ENCODE measurements at places on chromosomes 7 and 10. TPM values are rescaled to one million over a fixed set of nuclear protein-coding genes. Genes with fewer than 3 reads are reported as not detected.

IDI2 gene
- total RNA-seq = not detected

TMEM130 gene
- not detected for total RNA-seq

CUBN gene
- total RNA-seq = 2.0 TPM

GRID1 gene
- not detected for total RNA-seq

SORBS1 gene
- 3.9 TPM for total RNA-seq

VENTX gene
- total RNA-seq = not detected

GNA12 gene
- 20.4 TPM for total RNA-seq

FOXP2 gene
- not detected for total RNA-seq

DGKB gene
- not detected for total RNA-seq

KLHDC10 gene
- 29.3 TPM for total RNA-seq

CFAP69 gene
- total RNA-seq = 1.8 TPM

SOSTDC1 gene
- not detected for total RNA-seq

GPER1 gene
- total RNA-seq = 2.0 TPM

PAPSS2 gene
- 74.3 TPM for total RNA-seq

TWNK gene
- total RNA-seq = 12.5 TPM

GJD4 gene
- not detected for total RNA-seq

TMEM139 gene
- not detected for total RNA-seq

SEPHS1 gene
- 46.5 TPM for total RNA-seq

ASAH2 gene
- total RNA-seq = 0.46 TPM

MINDY4 gene
- 2.2 TPM for total RNA-seq

LRIT1 gene
- not detected for total RNA-seq

ST8SIA6 gene
- total RNA-seq = 0.79 TPM

KCNMA1 gene
- total RNA-seq = 0.59 TPM

SAP25 gene
- total RNA-seq = not detected

GIMAP1 gene
- 13.5 TPM for total RNA-seq

EPO gene
- not detected for total RNA-seq

ANXA8L1 gene
- total RNA-seq = 0.04 TPM

BEND7 gene
- total RNA-seq = 13.9 TPM

GHRHR gene
- total RNA-seq = not detected

CD36 gene
- total RNA-seq = 0.26 TPM

SLC13A1 gene
- not detected for total RNA-seq

ACSM6 gene
- not detected for total RNA-seq

ACTR3C gene
- 0.20 TPM for total RNA-seq

SFTPA1 gene
- not detected for total RNA-seq

MSMB gene
- total RNA-seq = not detected

PRDX3 gene
- 237 TPM for total RNA-seq

LIPK gene
- not detected for total RNA-seq

PSD gene
- total RNA-seq = 0.07 TPM

DRGX gene
- total RNA-seq = not detected

ZNF804B gene
- not detected for total RNA-seq

ETV1 gene
- total RNA-seq = 8.1 TPM

GRM3 gene
- not detected for total RNA-seq

FAM24B gene
- total RNA-seq = 7.1 TPM

TRPV5 gene
- total RNA-seq = not detected

CYP26C1 gene
- 0.33 TPM for total RNA-seq
